ENCODE measurements at places on chromosomes 2 and 18.

- no peak for DNase-seq
Observed at GRCh38 chr2:197207598-197207997, 103.0 kb downstream of the ANKRD44 start.

- DNase-seq = no peak
Observed at GRCh38 chr2:160583146-160583535, 89.5 kb upstream of the RBMS1 start.

GRCh38 chr2:217418090-217418489, 558.2 kb upstream of the TNP1 start:
- no peak for DNase-seq

- DNase-seq = no peak
Observed at GRCh38 chr2:123359636-123360035, 665.5 kb upstream of the CNTNAP5 start.

DNA sequence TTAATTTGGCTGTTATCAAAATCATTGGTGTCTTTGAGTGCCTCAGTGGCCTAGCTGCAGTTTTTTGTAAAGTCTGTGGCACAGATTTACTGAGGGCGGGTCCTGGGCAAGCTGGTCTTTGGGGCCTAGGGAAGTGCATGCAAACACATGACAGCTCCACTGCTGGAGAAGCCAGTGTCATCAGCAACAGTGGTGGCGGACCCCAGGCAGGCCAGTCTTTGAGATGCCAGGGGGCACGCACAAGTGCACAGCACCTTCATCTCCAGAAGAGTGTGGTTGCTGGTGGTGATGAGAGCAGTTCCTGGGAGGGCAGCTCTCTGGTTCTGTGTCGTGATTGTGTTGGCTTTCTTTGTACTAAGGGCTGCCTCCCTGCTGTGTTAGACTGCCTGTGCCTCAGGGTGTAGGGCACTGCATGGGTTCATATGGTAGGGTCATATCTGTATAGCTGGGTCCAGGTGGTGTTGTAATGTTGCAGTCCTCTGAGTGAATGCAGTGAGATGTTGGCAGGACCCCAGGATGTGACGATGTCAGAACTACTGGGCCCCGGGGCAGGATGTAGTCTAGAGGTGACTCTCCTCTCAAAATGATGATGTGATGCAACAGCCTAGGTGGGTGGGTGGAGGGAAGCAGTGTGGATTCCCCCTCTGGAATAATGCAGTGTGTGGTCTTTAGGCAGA, 646.7 kb upstream of the CDH2 start:
- DNase-seq = no peak

DNA sequence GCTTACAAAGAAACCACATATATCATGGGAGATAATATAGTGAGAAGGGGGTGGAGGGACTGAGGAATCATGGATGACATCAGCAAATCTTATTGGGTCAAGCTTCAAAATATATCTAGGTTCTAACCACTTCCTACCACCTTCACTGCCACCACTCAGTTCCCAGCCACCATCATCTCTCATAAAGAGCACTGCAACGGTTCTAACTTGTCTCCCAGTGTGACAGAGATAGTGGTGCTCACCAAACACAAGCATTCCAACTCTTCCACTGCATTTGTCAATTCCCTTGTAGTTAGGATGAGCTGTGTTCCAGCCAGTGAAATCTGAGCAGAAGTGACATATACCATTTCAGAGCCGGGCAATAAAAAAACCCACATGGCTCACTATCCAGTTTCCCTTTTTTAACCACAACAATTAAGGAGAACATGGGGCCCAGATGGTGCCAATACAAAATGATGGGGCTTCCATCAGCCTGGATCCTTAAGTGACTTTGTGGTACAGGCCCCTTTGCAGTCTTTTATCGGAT, 318.1 kb downstream of the NBAS start:
- no peak for DNase-seq

DNA sequence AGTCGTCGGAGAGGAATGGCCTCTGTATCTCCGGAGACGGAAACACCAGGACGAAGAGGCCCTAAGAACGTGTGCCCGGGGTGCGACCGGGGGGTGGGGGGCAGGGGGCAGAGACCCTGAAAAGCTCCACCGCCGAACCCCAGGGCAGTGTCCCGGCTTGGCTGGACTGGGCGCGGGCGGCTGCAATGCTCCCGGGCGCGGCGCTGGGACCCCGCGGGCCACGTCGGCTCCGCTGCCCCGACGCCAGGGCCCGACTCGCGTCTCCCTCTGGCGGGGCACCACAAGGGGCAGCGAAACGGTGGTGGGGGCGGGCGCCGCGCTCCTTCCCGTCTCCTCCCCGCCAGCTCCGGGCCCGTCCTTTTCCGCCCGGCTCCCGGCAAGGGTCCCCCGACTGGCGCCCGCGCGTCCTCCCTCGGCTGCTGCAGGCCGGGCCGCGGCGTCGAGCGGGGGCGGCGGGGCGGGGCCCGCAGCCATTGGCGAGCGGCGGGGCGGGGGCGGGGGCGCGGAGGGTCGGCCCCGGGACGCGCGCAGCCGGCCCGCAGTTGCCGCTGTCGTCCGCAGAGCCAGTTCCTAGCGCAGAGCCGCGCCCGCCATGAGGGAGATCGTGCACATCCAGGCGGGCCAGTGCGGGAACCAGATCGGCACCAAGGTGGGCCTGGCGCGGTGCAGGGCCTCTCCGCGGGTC, at the start of gene TUBB6:
TUBB6 (plus strand) TSS at position 541 of the 685 bp plus-strand sequence; CDS start at position 593, 52 bp downstream.
- no peak for DNase-seq

DNA sequence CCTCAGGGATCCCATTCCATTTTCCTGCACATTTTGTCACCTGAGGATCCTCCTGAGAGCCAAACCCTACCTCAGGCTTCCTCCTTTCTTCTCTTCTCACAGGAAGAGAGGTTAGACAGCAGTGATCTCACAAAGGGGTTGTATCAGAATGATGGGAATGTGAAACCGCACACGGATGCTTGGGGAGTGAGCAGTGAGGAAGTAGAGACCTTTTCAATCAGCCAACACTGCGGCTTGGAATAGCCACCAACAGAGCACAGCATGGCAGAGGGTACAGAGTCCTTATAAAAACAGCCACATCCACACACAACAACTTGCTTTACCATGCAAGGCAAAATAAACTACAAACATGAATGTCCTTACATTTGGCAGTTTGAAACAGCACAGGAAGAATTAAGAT, 8.7 kb downstream of the TMEM182 start:
- DNase-seq = no peak

DNA sequence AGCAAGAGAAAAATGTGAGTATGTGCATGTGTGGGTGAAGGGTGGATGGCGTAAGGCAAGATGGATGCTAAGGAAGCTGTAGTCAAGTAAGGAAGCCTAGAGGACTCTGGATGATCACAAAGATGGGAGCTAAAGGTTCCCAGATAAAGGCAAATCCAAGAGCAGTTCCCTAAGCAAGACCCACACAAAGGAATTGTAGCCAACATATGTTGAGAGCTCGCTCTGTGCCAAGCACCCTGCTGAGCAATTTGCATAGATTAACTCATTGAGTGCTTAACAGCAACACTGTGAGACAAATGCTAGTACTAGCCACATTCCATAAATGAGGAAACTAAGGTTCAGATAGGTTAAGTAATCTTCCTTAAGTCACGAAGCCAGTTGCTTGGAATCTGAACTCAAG, 132.6 kb downstream of the C1D start:
- no peak for DNase-seq

GRCh38 chr2:85539361-85540132, 579 bp downstream of the MAT2A start:
- peak; percentile 69 for DNase-seq

- no peak for DNase-seq
Observed at GRCh38 chr18:48321121-48321520, 88.1 kb downstream of the ZBTB7C start.

GRCh38 chr2:237571551-237571950, 5.2 kb downstream of the PRLH start:
- DNase-seq = no peak

DNA sequence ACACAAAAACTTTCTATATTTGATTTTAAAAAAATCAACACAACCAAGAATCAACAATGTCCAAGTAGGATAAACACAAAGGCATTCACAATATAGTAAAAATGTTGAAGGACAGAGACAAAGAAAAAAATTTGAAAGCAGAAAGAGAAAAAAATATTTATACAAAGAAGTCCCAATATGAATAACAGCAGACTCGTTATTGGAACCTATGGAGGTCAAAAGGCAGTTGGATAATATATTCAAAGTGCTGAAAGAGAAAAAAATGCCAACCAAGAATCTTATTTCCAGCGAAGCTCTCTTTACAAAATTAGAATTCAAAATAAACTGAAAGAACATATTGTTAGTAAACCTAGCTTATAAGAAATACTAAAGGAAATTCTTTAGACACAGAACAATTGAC, 859.5 kb downstream of the LRP1B start:
- no peak for DNase-seq

- DNase-seq = no peak
Observed at GRCh38 chr18:25038261-25038660, 313.7 kb downstream of the ZNF521 start.

DNA sequence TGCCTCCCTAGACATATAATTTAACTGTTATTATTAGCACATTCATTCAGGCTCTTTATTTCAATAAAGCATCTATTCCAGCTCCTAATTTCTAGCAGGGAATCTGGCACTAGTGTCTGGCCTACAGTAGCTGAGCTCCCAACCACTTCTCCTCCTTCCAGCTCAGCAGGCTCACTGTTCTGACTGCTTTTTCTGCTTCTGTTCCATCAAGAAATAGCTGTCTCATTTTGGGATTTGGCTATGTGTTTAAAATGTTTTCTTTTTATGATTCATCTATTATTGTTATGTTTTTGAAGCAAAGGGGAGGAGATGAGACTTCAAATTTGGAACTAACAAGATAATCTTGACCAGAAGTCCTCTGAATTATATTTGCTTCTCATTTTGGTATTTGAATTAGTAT, 172.7 kb upstream of the SMAD7 start:
- no peak for DNase-seq

- DNase-seq = no peak
Observed at GRCh38 chr2:29310650-29311348, 195.6 kb downstream of the CLIP4 start.

DNA sequence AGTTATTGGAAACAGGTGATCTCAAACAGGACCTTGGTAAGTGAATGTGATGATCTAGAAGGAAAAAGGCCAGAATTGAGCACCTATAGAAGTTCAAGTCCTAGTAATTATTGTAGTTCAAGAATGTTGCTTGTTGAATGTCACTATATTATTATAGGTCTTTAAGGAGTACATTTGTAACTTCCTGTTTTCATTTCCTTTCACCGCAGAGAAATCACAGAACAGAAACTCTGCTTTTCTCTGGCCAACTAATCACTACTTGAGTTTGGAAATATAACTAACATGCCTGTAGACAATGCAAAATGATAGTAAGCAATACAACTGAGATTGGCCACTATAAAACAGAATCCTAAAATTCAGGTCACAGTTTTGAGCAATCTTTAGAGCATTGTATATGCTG, 61.8 kb upstream of the EFEMP1 start:
- DNase-seq = no peak

DNA sequence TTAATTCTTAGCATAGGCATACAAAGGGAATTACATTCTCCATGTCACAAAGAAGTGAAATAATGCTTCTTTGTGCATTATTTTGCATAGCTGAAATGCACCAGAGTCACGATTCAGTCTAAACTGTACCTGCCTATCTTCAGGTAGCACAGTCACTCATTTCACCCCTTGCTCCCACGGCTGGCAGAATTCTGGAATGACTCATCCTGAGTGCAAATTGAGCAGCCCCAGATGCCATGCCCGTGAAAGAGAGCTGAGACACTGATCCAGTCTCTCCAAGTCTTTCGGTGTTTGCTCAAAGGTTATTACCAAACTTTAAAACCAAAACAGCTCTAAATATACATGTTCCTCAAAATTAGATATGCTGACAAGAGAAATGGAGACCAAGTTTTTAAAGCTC, 168.3 kb upstream of the POU3F3 start:
- DNase-seq = no peak

DNA sequence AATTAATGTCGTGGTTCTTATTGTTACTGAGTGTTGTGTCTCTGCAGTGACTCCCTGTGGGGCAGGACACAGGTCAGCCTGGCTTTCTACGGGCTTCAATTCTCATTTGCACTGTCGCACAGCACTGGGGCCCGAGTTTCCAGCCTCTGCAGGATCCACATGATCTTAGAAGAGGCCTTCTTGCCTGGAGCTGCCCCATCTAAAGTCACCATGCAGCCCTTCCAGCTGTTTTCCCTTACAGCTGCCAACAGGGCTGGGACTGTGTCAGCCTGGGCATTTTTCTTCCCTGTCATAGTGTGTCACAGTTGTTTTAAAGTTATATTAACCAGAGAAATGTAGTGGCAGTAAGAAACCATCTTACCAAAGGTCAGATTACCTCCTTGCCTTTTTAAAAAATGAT, 27.0 kb downstream of the FHL2 start:
- DNase-seq = no peak

- no peak for DNase-seq
Observed at GRCh38 chr2:197345846-197346370, 35.3 kb upstream of the ANKRD44 start.

- DNase-seq = no peak
Observed at GRCh38 chr18:13611142-13611600, 115.2 kb downstream of the FAM210A start.

- no peak for DNase-seq
Observed at GRCh38 chr2:101732773-101733256, 35.3 kb downstream of the MAP4K4 start.

- no peak for DNase-seq
Observed at GRCh38 chr2:114436329-114436728, 6.1 kb upstream of the DPP10 start.

GRCh38 chr18:42268798-42269197, 313.8 kb downstream of the PIK3C3 start:
- DNase-seq = no peak

GRCh38 chr2:101120124-101120996, 30.8 kb downstream of the TBC1D8 start:
- DNase-seq = no peak

GRCh38 chr2:52391621-52392020, 1359.7 kb upstream of the NRXN1 start:
- DNase-seq = no peak

GRCh38 chr18:65876310-65876709, 125.5 kb downstream of the CDH7 start:
- no peak for DNase-seq

DNA sequence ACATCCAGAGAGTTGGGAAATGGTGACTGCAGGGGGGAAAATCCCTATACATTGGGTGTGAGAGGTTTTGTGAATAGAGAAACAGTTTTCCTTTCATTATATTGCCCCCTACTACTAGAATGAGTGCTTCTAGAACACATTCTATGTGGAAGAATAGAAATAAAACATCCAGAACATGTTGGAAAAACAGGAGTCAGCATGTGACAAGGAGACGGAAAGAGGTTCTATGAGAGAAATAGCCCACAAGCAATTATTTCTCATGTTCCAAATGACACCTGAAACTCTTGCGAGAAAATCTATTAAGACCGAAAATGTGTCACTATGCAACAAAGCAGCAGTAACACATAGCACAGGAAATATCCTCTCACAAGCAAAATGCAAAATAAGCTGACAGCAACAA, 202.7 kb upstream of the SPOPL start:
- no peak for DNase-seq

GRCh38 chr2:52083214-52083613, 1051.3 kb upstream of the NRXN1 start:
- DNase-seq = no peak

GRCh38 chr18:13175266-13175665, 43.3 kb upstream of the LDLRAD4 start:
- DNase-seq = no peak

GRCh38 chr2:71070294-71071093, 2.0 kb downstream of the NAGK start:
- DNase-seq = no peak

GRCh38 chr18:21897811-21898210, 157.2 kb downstream of the MIB1 start:
- DNase-seq = no peak

Data from activated T-helper 9 cell treated with anti-CD3 and anti-CD28 coated beads, Interleukin-2, amount 50 U/mL, for 16 hours (primary cell).